ENCODE measurements at places on chromosomes 2 and 18. TPM values are rescaled to one million over a fixed set of nuclear protein-coding genes. Genes with fewer than 3 reads are reported as not detected.
A peak's percentile ranks its signal among the peaks of the same experiment; 100 is the strongest.

MAP4K4 gene
- total RNA-seq = 129 TPM

GAREM1 gene
- total RNA-seq = not detected

GRCh38 chr2:215447056-215447455, 11.2 kb upstream of the FN1 start:
- peaks cover 42% of the 10 kb centered on the region for H3K27me3 ChIP-seq
- H3K27ac ChIP-seq = no peak overlapping the region
- no peaks in the 10 kb centered on the region for H3K36me3 ChIP-seq
- H3K4me1 ChIP-seq = no peaks in the 10 kb centered on the region
- no peak overlapping the region for H3K4me3 ChIP-seq

ST6GAL2 gene
- not detected for total RNA-seq

DNA sequence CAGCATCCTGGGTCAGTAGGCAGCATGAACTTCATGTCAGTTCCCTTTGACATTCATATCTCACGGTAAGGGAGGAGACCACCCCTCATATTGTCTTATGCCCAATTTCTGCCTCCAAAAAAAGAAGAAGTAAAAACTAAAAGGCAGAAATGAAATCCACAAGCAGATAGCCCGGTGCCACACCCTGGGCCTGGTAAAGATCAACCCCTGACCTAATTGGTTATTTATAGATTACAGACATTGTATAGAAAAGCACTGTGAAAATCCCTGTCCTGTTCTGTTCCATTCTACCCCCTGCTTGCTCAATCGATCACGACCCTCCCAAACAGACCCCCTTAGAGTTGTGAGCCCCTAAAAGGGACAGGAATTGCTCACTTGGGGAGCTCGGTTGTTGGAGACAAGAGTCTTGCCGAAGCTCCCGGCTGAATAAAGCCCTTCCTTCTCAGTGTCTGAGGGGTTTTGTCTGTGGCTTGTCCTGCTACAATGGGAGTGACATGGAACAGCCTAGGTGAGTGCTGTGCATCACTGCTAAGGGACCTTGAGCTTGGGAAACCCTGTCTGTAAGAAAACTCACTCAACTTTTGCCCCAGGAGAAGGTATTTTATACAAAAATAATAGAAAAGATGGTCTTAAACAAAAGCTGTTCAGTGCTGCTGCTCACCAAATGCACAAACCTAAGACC, 11.1 kb downstream of the NDUFV2 start:
- no peaks in the 10 kb centered on the region for H3K27me3 ChIP-seq
- peak overlapping the region; percentile 59 for H3K27ac ChIP-seq
- H3K36me3 ChIP-seq = peaks cover 47% of the 10 kb centered on the region
- peak overlapping the region; percentile 24 for H3K4me3 ChIP-seq
- no peak for DNase-seq
- H3K4me1 ChIP-seq = peaks cover 78% of the 10 kb centered on the region
